Stomach (tissue), 19 donors: ENCODE measurements at places on chromosomes 13 and 19. TPM values are rescaled to one million over a fixed set of nuclear protein-coding genes. Genes with fewer than 3 reads are reported as not detected.

DNA sequence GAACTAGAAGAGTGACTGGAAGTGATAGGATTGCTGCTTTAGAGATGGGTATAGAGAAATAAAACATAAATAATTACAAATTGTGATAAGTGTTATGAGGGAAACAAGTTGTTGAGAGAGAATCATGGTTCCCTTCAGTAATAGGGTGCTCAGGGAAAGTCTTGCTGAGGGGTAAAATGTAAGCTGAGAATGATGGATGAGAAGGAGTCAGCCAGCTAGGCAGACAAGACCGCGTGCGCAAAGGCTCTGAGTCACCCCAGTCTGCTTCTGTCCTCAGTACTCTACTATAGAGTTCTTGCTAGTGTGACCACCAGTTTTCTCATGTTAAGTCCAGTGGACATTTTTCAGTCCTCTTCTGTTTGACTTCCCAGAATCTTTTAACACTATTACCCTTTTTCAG is 39.5 kb downstream of the PCCA start:
- no peak overlapping the region for H3K4me3 ChIP-seq
- H3K36me3 ChIP-seq = no peaks in the 10 kb centered on the region
- DNase-seq = no peak
- H3K27me3 ChIP-seq = no peaks in the 10 kb centered on the region
- no peak overlapping the region for H3K27ac ChIP-seq

Gene LILRA5
- 1.1 TPM for polyA plus RNA-seq

GRCh38 chr19:1663852-1664251 is 11.4 kb upstream of the TCF3 start:
- peaks cover 15% of the 10 kb centered on the region for H3K27me3 ChIP-seq
- no peak overlapping the region for H3K27ac ChIP-seq
- H3K4me3 ChIP-seq = no peak overlapping the region
- H3K4me1 ChIP-seq = peaks cover 12% of the 10 kb centered on the region
- no peak for DNase-seq
- no peaks in the 10 kb centered on the region for H3K36me3 ChIP-seq

- H3K4me3 ChIP-seq = no peak overlapping the region
- no peaks in the 10 kb centered on the region for H3K36me3 ChIP-seq
- no peaks in the 10 kb centered on the region for H3K27me3 ChIP-seq
- DNase-seq = no peak
- H3K4me1 ChIP-seq = no peaks in the 10 kb centered on the region
- H3K27ac ChIP-seq = no peak overlapping the region
These were observed 369.2 kb downstream of the GPC5 start for GRCh38 chr13:91767651-91768050.

Gene PROZ
- polyA plus RNA-seq = not detected
